ENCODE measurements at places on chromosomes 13 and 19.

- no peak for DNase-seq
Observed at GRCh38 chr19:532561-533363, 1.2 kb downstream of the CDC34 start.

- no peak for DNase-seq
Observed at GRCh38 chr13:102466610-102467190, 64.9 kb upstream of the FGF14 start.

GRCh38 chr19:37936886-37937285 is 29.9 kb downstream of the SIPA1L3 start:
- no peak for DNase-seq

DNA sequence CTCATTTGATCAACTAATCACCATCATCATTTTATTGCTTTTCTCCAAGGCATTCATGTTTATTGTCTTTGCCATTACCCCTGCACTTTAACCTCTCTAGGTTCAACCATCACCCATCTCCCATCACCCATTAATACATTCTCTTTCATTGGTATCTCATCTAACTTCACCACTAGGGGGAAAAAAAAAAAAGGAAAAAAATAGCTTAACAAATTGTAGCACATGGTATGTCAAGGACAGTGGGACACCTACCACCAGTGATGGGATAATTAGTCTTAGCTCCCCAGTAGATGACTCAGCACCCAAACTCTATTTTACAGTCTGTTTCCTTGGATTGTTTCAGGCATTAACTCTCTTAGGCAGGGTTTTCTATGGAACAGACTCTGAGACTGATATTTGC is 1770.2 kb upstream of the MIR17HG start:
- DNase-seq, result no peak

GRCh38 chr19:38735257-38735686 is 9.0 kb downstream of the CAPN12 start:
- no peak for DNase-seq

DNA sequence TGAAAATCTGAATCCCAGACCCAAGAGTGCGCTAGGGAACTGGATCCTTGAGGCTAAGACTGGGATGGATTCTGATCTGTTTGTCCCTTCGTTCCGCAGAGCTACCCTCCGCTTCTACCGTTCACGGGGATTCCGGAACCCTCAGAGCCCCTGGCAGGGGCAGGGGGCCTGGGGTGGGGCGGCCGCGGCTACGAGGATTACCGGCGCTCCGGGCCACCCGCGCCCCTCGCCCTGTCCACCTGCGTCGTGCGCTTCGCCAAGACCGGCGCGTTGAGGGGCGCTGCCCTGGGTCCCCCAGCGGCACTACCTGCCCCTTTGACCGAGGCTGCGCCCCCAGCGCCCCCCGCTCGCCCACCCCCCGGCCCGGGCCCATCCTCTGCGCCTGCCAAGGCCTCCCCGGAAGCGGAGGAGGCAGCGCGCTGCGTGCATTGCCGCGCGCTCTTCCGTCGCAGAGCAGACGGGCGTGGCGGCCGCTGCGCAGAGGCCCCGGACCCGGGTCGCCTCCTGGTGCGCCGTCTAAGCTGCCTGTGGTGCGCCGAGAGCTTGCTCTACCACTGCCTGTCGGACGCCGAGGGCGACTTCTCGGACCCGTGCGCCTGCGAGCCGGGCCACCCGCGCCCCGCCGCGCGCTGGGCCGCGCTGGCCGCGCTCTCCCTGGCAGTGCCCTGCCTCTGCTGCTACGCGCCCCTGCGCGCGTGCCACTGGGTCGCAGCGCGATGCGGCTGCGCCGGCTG is 7.1 kb downstream of the SPRED3 start:
- DNase-seq, result no peak

DNA sequence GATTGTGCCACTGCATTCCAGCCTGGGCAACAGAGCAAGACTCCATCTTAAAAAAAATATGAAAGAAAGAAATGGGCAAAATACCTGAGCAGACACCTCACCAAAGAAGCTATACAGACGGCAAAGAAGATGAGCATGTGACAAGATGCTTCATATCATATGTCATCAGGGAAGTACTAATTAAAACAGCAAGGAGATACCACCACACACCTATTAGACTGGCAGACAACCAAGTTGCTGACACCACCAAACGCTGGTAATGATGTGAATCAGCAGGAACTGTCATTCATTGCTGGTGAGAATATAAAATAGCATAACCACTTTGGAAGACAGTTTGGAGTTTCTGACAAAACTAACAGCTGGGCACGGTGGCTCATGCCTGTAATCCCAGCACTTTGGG is 11.5 kb upstream of the TFDP1 start:
- no peak for DNase-seq

GRCh38 chr19:1527650-1528309 is 3.9 kb downstream of the PLK5 start:
- DNase-seq, result no peak

DNA sequence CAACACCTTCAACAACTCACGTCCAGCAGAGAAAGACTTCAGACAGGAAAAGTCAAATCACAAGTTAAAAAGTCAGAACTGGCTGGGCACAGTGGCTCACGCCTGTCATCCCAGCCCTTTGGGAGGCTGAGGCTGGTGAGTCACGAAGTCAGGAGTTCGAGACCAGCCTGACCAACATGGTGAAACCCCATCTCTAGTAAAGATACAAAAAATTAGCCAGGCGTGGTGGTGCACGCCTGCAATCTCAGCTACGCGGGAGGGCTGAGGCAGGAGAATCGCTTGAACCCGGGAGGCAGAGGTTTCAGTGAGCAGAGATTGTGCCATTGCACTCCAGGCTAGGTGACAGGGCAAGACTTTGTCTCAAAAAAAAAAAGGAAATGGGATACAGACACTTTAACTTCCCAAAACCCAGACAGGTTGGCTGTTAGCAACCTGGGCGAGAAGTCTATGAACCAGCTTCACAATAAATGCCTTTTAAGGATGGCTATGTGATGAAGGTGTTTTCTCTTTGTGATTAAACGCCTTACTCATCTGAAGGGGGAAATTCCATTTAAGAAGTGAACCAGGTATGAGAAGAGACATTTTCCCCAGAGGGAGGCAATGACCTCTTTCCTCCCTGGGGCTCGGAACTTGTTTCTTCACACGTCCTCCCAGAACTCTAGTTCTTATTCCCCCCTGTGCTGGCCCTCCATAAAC is 80.4 kb downstream of the INSR start:
- no peak for DNase-seq

- no peak for DNase-seq
Observed at GRCh38 chr19:7701654-7702457, at the start of gene FCER2. FCER2 (minus strand) TSS chr19:7702131; CDS start chr19:7699760, 2,371 bp downstream.

DNA sequence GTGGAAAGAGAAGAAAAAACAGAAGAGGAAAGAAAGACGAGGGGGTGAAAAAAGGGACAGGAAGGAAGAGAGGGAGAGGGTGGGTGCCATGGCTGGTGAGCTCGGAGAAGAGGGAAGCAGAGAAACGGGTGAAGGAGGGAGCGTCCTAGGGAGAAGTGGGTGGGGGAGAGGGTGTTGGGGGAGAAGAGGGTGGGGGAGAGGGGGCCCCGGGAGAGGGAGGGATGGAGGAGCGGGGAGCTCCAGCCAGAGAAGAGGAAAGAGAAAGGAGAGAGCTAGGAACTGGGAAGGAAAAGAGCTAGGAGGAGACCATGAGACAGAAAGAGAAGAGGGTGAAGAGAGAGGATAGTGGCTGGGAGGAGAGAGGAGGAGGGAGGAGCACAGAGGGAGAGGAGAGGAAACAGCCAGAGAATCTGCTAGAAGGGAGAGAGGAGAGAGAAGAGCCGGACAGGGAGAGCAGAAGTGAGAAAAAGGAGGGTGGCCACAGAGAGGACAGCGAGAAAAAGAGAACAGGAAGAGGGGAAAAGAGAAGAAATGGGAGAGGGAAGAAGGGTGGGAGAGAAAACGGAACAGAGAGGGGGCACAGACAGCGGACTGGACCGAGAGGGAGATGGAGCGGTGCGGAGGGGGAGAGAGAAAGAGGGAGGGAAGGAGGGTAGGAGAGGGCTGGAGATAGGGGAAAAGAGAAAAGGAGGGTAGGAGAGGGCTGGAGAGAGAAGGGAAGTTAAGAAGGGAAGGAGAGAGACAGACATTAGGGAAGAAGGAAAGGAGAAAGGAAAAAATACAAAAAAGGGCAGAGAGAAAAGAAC is 11.9 kb upstream of the GARIN5A start:
- no peak for DNase-seq

DNA sequence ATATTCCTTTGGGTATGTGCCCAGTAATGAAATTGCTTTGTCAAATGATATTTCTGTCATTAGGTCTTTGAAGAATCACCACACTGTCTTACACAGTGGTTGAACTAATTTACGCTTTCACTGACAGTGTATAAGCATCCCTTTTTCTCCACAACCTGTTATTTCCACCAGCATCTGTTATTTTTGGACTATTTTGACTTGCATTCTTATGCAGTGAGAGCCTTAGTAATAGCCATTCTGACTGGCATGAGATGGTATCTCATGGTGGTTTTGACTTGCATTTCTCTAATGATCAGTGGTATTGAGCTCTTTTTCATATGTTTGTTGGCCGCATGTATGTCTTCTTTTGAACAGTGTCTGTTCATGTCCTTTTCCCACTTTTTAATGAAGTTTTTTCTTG is 92.0 kb upstream of the SPATA13 start:
- DNase-seq, result no peak

DNA sequence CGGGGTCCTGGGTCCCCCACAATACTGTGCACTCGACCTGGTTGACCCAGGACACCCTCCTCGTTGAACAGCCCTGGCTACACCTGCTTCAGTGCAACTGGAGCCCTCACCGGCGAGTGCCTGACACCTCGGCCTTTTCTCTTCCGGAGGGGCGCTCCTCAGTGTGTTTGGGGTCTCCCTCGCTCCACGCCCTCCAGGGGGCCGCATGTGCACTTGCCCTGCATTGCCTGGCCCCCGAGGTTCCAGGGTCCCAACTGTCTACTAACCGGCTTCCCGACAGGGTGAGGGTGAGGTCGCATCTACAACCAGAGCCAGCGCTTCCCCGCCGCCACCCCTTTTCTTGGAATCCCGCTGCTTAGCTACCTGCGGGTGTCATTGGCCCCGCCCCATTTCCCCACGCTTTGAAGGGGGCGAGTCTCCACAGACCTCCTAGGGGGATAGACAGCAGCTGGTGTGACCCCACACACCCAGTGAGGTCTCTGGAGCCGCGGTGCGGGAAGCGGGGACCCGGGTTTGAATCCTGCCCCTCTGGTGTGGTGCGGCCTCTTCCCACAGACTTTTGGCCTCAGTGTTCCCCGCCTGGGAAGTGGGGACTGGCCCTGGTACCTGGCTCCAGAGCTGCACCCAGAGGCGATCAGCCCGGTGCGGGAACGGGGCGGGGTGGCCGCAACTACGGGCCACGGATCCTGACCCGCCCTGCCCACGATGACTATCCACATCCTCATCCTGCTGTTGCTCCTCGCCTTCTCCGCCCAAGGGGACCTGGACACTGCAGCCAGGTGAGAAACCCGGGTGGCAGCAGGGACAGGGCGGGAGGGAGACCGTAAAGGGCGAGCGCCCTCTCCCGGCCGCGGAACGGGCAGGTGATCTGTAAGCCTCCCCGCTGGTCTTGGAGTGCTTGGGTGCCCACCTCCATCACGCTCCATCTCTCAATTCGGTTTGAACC is at the start of gene ADM5:
TSS of gene ADM5 (plus strand) at position 462 of the 946 bp plus-strand sequence. CDS start at position 706, 244 bp downstream.
- DNase-seq, result no peak

DNA sequence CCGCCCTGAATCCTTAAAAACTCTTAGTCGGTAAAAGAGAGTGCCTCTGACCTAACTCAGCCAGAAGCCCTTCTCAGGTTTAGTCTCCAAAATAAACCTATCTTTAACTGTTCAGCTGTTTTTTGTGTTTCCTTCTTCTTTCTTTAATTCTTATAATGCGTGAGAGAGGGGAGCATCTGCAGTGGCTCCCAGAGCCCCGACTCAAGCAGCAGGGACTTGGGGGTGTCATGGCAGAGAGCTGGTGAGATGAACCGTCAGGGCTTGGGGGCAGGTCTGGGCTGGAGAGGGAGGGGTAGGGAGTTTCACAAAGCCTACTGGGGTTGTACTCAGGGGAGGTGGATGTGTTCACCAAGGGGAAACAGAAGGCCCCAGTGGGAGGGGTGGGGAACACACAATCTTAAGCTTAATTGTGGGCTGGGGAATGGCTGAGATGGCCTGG is 16.8 kb upstream of the SIGLEC6 start:
- DNase-seq, result no peak

DNA sequence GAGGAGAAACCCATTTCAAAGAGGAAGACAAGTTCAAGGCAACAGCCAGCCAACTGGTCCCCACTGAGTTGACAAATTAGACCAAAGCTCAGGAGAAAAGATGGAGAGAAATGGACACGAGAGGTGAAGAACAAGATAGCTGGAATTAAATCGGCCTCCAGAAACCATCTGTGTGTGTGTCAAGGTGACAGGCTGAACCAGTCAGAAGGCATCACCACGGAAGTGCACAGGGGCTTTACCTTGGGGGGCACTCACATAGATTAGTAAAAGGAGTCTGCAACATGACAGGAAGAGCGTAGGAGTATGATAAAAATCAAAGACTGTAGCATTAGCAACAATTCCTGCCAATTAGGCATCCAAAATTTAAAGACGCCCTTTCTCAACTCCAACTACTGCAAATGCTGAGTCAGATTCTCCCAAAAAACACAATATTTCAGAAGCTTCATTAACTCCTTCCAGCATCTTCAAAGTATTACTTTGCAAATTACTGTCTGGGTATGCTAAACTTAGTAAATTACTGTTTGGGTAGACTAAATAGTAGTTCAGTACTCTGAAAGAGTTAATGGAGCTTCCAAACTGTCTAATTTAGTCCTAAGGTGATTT is 66.2 kb downstream of the FOXO1 start:
- DNase-seq, result no peak
